Fibroblast of the aortic adventitia (primary cell): ENCODE measurements at places on chromosomes 12 and 14.
A peak's percentile ranks its signal among the peaks of the same experiment; 100 is the strongest.

DNA sequence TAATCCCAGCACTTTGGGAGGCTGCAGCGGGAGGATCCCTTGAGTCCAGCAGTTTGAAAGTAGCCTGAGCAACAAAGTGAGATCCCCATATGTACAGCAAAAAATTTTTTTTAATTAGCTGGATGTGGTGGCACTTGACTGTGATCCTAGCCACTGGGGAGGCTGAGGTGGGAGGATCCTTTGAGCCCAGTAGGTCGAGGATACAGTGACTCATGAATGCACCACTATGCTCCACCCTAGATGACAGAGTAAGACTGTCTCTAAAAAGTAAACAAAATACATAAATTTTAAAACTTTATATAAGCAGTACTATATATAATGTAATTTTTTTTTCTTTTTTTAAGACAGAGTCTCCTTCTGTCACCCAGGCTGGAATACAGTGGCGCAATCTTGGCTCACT is 115.4 kb downstream of the ESR2 start:
- no peak for DNase-seq

GRCh38 chr12:27555925-27556778 is 32.1 kb downstream of the PPFIBP1 start:
- DNase-seq: peak; percentile 69

- DNase-seq: no peak
Measured at GRCh38 chr12:2794191-2794735, 507 bp upstream of the FKBP4 start.

DNA sequence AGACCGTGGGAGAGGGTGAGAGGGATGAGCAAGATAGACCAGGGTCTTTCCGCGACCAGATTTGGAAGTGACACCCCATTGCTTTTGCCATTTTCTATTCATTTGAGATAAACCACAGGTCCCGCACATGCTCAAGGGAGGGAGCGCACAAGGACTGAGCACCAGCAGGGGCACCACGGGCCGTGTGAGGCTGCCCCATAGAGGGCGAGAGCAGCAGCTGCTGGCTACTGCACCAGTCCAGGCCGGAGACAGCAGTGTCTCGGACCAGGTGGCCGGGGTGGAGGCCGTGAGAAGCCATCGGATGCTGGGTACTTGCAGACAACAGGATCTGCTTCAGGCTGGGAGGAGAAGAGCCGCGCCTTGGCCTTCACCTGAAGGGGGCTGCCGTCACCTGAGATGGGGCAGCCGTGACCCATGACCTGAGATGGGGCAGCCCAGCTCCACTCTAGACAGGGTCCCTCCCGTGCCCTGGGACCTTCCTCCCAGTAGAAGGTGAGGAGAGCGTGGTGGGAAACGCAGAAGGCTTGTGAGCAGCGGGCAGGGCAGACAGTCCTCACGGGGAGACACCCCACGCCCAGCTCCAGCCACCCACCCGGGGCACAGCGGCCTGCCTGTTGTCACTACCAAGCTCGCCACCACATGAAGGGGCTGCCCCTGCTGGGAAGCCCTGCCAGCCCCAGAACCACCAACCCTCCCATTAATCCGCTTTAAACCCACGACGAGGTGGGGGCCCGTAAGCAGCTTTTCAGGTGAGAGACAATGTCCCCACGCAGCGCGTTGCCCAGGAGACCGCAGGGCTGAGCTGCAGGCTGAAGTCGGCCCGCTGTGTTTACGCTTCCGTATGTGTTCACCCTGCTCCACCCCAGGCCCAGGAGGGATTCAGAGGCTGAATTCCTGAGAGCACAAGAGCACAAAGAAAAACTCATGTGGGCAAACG is 61.7 kb upstream of the FBRSL1 start:
- no peak for DNase-seq

GRCh38 chr12:131221061-131221956 is 267.6 kb downstream of the ADGRD1 start:
- DNase-seq: no peak

- DNase-seq: no peak
Measured at GRCh38 chr14:86708846-86709339, 1178.9 kb downstream of the FLRT2 start.

DNA sequence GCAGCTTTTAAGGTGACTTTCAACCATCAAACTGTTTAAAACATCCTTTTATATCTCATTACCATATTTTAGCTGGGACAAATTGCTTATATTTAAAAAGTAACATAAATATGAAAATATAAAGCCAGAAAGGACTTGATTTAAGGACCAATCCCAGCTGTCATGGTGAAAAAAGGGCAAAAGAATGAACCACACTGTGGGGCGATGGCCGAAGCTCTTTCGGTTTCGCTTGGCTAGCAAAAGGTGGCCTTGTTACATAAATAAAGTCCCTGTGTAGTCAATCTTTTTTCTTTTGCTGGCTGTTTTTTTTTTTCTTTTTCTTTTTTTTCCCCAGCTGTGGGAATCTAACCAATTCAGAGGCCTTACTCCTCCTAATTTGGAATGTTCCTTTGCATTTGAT is 50.9 kb downstream of the FBXO33 start:
- no peak for DNase-seq

- DNase-seq: peak; percentile 2
Measured at GRCh38 chr12:14554281-14555007, 13.2 kb downstream of the PLBD1 start.

DNA sequence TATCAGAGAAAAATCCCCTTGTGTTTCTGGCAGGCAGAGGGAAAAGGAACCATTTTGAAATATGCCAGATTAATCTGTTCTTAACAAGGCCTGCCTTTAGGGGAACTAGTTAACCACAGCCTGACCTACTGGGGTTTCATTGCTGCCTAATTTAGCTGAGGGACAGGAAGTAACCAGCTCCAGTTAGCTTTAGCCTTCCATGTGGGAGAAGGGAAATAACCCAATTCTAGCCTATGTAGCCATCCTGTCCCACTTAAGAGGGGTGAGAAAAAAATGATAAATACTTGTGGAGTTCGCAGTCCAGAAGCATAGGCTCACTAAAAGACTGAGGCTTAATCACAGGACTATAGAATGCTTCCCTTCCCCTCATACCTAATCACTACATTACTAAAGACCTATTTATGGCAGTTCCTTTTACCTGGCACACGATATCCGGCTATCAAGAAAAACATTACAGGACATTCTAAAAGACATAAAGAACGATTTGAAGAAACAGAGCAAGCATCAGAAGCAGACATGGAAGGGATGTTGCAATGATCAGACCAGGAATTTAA is 22.8 kb downstream of the COX8C start:
- no peak for DNase-seq

DNA sequence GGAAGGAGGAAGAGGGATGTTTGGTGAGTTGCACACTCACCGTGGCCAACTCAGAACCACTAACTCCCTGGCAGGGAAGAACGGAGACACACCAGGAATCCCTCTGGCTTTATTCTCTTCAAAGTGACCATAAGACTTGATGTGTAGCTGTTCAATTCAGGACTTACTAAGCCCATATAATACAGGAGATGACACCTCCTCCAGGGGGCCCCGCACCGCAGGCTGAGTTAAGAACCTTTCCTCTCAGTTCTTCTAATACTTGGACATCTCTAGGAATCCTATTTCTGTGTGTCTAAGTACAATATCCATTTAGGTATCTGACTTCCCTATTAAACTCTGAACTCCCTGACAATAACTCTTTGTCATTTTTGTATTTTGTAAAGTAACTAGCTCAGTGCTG is 49.5 kb downstream of the DCAF4 start:
- DNase-seq: no peak

- DNase-seq: no peak
Measured at GRCh38 chr14:69953266-69953915, 74.2 kb downstream of the SMOC1 start.

DNA sequence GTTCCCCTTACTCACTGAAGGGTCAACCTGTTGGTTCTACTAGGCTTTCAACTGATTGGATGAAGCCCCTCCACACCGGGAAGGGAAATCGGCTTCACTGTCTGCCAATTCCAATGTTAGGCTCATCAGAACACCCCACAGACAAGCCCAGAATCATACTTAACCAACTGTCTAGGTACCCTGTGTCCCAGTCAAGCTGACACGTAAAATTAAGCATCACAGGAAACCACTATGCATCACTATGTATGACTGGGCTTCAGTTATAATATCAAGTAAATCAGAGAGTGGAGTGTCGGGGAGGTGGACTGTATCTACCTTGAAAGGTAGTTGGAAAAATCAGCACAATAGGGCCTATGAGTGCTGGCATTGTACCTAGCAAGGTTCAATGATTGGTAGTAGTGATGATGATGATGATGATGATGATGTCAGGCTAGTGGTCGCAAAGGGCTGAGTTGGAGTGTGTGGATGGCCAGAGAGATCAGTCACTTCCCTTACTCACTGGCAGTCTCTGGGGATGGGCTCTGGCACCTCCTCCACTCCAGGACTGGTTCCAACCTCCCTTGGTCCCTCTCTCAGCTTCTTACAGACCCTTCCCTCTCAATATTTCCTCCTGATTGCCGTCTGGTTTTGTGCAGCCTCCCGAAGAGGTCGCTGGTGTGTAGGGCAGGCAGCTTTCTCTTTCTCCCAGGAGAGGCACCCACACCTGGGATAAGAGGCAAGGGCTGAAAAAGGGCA is 3.3 kb upstream of the ATG101 start:
- DNase-seq: no peak

DNA sequence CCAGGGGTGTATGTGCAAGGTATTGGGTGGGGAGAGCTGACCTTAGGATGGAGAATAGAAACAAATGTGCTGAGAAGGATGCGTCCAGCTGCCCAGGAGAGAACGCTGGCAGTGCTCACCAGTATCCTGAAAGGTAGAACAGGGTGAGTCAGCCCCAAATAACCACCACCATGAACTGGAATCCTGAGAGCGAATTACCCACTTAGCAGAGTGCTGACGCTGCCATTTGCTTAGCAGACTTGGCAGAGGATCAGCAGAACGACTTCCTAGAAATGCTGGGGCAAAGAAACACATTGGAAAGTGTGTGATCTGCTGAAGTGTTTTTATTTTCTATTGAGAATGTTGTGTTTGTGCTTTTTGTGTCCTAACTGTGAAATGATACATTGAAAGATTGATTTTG is 213.6 kb downstream of the ADGRD1 start:
- DNase-seq: no peak

GRCh38 chr12:112916270-112916669 is 9.5 kb downstream of the OAS1 start:
- no peak for DNase-seq

DNA sequence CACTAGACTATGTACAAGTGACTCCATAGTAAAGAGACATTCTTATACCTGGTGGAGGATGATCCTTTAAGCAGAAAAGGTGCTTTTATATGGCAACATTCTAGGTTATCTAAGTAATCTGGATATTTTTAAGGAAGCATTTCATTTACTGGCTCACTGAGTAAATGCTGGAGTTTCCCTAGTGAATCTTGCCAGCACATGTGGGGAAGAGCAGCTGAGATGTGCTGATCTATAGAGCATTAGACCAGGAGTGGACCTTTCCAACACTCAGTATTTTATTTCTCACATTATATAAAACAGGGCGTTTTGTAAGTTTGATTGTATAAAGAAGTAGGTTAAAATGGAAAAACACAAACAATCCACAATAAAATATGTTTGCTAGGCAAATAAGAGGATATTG is 478.5 kb downstream of the ATP23 start:
- peak; percentile 55 for DNase-seq

DNA sequence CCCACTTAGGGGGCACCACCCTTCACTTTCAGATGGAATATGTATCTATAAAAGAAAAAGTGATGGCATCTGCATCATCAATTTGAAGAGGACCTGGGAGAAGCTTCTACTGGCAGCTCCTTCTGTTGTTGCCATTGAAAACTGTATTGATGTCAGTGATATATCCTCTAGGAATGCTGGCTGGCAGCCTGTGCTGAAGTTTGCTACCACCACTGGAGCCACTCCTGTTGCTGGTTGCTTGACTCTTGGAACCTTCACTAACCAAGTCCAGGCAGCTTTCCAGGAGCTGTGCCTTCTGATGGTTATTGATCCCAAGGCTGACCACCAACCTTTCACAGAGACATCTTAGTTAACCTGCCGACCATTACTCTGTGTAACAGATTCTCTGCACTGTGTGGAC is 44.7 kb downstream of the RIMKLB start:
- DNase-seq: peak; percentile 71

GRCh38 chr12:75632442-75632841 is 121.0 kb upstream of the KRR1 start:
- no peak for DNase-seq

DNA sequence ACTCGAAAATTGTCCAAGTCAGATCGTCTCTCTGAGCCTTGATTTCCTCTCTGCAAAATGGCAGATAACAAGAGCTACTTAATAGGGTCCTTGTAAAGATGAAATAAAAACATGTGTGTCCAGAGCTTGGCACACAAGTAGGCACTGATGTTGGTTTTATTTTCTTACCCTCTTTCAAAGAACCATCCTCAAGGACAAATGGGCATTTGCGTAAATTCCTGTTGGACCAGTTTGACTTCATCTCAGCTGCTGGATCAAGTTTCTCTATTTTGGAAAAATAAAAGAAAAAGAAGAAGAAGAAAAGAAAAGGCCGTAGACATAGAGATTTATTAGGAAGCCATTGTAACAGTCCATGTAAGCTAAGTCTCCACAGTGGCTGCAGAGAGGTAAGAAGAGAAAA is 47.2 kb downstream of the MAP1LC3B2 start:
- DNase-seq: no peak

GRCh38 chr12:104352106-104352713 is 48.7 kb downstream of the EID3 start:
- peak; percentile 76 for DNase-seq

DNA sequence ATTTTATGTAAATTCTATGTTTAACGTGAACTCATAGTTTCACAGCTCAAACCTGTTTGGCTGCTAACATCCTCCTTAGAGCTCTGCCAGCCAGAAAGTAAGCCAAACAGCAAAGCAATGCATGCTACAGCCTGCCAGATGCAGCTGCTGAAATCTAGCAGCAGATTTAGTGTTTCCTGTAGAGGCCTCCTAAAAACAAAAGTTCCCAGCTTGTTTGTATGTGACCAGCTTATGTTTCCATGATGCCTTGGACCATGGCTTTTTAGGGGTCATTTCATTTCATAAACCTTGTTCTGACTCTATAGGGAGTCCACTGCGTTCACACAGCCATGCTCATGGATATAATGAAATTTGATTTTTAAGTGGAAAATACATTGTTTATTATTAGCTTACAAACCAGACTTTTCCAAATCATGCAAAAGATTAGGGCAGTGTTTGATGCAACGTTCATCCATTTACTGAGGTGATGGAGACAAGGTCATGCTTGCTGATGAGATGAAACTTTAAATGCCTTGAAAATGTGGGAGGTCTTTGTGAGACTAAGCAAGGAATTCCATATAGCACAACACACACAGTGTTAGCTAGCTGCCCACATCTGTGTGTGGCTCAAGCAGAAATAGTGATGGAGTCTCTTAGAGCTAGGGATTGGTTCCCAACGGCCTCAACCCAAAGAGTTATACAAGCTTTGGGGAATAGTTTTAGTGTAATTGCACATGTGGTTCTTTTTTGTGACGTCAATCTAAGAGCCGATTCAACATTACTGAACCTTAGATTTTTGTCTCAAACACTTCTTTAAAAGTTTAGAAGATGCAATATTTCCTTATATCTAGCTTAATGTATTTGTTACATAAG is 157.5 kb upstream of the LRIG3 start:
- DNase-seq: peak; percentile 66

- no peak for DNase-seq
Measured at GRCh38 chr12:130424858-130425697, 87.4 kb downstream of the PIWIL1 start.
